ENCODE measurements at places on chromosomes 5 and 9.

DNA sequence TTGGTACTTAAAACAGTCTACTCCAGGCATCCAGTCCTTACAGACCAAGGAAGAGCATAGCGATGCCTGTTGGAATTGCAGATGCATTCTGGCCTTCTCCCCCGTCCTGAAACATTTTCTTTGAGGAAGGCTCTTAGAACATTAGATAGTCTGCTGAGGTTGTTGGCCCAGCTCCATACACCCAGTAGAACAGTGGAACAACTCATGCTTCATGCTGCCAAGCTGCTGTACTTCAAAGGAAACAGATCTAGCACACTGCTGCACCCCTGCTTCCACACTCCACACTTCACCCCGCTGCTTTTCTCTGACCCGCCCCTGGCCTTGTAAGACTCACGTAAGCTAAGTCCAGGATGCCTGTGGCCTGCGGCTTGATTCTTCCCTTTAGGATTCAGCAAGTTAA, 33.4 kb upstream of the NCS1 start:
- DNase-seq: no peak

GRCh38 chr5:40401284-40402006, 278.3 kb upstream of the PTGER4 start:
- no peak for DNase-seq

- no peak for DNase-seq
Measured at GRCh38 chr5:41402845-41403244, 107.6 kb downstream of the PLCXD3 start.

- DNase-seq: no peak
Measured at GRCh38 chr9:98780059-98780749, 16.2 kb downstream of the ANKS6 start.

DNA sequence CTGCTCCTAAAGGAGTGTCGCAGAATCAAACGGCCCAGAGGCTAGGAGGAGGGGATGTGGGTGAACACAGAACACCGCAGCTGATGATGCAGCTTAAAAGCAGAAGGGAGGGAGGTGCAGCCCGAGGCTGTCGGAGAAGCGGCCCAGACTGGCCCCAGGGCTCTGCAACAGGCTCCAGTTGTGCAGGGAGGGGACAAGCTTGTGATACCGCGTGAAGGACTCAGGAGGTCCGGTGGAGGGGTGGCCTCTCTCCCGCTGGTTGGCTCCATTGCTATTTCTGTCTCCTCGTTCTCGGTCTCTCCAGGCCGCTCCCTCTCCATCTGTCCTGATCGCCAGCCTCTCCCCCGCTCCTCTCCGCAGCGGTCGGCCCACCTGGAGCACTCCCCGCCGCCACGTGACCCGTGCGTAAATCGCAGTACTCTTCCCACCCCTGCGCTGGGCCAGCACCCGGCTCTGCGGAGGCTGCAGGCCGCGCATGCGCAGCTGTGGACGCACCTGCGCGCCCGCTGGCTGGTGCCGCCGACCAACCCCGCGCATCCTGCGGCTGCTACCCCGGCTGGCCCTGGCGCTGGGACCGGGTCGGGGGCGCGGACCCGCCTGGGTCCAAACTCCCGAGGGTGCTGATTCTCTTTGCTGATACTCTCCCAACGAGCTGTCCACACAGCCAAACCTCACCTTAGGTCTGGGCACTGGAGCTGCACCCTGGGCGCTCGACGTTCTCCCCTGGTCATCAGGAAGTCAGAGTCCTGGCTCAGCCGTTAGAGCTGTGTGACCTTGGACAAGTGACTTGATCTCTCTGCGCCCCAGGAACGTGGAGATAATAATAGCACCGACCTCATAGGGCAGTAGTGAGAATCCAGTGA, 3.7 kb upstream of the STXBP1 start:
- DNase-seq: peak; percentile 43

DNA sequence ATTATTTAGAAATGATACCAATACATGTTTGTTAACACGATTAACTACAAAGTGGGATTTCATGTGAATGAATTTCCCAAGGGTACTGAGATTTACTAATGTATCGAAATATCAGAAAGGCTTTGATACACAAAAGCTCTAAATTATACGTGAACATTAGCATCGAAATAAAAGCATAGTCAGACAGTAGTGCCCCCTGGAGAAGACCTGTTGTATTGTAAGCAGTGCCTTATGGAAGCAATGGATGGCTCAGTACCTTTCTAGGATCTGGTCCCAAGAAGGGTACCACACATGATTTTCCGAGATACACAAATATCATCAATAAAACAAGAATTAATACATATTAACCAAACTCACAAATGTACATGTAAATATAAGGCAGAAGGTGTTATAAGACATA, 153.8 kb downstream of the CDH12 start:
- DNase-seq: no peak

- no peak for DNase-seq
Measured at GRCh38 chr5:59584858-59585846, 308.4 kb downstream of the PDE4D start.

DNA sequence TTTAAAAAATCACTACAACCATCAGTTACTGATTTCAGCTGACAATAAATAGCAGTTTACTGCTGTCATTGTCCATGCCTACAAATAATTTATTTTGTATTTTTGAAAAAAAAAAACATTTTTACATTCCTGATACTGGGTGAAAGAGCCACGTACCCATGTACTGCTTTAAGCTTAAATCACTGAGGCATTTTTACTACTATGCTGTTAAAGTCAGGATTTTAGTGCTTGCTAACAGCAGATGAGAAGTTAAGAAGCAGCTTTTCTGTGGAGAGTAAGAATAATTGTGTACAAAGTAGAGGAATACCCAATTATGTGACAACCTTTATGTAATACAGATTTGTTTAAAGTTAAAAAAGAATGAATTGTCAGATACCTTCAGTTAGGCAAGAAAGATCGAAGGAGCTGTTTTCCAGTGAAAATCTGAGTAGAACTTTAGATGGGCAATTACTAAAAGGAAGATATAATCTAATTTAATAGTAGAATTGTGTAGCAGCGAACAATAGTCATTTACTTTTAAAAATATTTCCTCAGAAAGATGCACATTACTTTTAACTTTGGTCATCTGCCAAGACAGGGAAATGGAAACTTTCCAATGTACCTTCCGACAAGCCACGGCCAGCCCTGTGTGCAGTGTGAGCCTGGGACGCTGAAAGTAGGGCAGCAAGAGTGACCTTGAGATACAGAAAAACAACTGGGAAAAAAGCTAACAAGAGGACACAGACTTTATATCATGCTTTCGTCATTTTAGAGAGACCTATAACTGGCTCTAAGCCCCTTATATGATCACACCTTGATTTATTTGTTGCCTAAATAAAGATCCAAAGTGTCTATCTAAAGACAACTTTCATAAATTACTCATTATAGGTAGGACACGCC, 39.9 kb downstream of the RHOBTB3 start:
- DNase-seq: no peak

DNA sequence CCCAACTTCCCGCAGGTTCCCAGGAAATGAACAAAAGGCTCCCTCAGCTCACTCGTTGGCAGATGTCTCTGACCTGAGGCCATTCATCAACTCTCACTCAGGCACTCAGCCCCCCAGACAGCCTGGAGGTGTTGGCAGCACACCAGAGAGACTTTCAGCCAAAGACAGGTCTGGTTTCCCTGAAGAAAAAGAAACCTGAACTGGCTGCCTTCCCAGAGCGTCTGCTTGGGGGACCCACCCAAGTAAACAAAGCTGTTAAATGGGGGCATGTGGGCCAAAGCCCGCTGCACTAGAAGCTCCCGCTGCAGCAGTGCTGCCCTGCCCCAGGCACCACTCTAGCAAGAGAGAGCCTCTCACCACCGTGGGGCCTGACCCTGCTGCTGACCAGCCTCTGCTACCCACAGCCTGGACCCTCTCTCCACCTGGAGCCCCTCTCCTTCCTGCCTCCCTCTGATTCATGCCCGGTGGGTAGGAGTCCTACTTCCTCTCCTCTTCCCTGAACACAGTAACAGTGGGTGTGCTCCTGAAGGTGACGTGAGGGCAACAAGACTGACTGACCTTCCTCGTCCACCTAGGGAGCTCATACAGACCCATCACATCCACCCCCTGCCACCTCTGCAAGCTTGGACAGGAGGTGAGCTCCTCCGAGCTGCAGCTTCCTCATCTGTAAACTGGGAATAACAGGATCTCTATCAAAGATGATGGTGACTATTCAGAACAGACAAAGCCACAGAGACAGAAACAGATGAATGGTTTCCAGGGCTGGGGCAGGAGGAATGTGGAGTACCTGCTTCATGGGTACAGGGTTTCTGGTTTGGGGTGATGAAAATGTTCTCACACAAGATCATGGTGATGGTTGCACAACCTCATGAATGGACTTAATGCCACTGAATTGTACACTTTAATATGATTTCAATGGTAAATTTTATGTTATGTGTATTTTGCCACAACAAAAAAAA, 31.0 kb upstream of the GABRP start:
- DNase-seq: no peak

DNA sequence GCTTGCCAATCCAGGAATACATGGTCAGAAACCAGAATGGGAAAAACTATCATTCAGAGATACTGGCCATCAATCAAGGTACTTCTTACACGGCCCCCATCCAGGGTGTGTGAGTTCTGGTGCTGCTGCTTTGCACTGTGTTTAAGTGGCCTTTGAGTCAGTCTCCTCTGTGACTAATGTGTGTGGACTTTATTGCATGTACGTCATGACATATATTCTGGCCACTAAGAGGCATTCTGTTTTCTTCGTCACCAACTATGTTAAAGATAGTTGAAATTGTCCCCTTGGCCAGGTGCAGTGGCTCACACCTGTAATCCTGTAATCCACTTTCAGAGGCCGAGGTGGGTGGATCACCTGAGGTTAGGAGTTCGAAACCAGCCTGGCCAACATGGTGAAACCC, 8.5 kb downstream of the EXOSC3 start:
- no peak for DNase-seq

- no peak for DNase-seq
Measured at GRCh38 chr5:115209279-115209678, 39.6 kb upstream of the TRIM36 start.

DNA sequence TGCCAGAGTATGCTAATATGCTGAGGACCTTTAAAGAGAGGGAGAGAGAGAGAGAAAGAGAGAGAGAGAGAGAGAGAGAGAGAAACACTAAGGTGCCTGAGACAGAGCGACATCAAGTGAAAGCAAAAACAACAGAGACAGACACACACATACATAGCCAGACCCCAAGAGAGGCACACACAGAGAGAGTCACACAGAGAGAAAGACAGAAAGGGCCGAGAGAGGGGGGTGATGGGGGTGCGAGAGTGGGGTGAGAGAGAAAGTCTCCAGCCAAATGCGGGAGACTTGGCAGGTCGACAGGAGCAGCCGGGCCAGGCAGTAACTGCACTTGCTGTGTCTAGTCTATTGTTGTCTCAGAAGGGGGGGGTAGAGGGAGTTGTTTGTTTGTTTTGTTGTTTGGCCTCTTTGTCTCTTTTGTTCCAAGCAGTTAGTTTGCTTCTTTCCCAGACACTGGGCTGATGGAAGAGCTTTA, 30.1 kb upstream of the NFIB start:
- no peak for DNase-seq

GRCh38 chr5:38249301-38249700, 9.1 kb upstream of the EGFLAM start:
- no peak for DNase-seq
